ENCODE measurements at places on chromosomes 13 and 19.

- no peak for DNase-seq
Measured at GRCh38 chr13:57418067-57418677, 213.4 kb upstream of the PCDH17 start.

- DNase-seq: no peak
Measured at GRCh38 chr13:101417043-101417406, 717 bp upstream of the NALCN start.

DNA sequence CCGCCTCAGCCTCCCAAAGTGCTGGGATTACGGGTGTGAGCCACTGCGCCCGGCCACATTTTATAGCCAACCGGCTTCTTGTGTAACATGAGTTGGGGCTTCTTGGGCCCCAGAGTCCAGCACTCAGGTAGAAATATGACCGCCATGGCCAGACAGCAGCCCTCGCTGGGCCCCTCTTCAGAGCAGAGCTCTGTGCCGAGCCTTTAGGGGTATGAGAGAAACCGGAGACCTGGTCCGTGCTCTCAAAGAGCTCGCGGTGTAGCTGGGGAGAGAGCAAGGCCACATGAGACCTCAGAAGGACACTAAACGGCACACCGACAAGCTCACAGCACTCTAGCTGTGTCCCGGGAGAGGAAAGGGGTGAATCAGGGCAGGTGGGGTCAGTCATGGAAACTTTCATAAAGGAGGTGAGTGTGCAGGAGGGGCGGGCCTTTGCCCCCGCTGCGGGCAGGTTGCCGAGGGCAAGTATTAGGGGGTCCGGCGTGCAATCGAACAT is 15.8 kb downstream of the ACTN4 start:
- DNase-seq: no peak

DNA sequence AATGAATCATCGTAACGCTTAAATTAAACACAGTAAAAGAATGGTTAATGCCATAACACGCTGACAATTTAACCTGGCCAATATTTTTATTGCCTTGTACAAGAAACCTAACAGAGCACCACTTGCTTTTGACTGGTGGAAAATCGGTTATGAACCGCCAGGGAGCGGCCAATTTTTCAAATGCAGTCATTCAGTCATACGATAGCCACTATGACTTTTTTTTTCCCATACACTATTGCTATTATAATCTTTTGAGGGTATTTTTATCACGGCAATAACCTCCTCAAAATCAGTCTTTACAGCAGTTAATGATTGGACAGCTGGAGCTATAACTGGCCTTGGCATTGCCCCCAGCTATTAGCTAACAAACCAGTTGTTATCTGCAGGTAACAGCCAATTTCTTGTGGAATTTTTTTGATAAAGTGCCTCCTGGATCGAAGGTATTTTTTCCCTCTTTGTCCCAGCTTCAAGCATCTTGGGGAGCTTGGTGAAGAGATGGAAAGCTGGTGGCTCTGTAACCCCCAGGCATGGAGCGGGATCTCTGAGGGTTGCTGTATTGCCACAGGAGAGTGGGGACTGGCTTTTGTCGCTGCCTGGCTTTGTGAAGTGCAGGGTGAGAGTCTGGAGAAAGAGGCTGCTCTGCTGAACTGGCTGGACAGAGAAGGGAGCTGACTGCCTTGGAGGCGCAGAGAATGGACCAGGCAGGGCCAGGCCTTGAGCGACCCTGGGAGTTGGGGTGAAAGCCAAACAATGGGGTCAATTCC is 198.4 kb upstream of the ZNF536 start:
- no peak for DNase-seq

DNA sequence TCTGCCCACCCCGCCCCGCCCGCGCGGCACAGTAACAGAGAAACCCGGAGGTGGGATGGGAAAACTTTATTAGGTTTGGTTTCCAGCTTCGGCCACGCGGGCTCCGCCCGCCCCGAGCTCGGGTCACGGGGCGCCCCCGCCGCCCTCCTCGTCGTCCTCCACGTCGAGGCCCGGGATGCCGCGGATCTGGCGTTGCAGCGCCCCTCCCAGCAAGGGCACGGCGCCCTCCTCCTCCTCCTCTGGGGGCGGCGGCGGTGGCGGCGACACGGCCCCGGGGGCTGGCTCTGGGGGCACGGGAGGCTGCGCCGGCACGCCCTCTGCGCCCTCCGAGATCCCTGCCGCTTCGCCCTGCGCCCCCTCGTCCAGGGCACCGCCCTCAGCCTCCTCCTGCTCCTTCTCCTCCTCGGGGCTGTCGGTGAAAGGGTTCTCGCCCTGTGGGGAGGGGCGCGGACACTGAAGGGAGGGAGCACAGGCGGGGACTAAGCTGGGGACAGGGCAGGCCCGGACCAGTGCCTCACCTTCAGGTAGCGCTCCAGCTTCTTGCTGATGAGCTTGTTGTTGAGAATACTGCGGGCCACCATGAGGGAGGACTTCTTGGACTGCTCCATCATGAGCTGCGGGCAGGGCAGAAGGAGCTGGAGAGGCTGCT is 536 bp upstream of the AKAP8 start:
- peak; percentile 71 for DNase-seq

GRCh38 chr13:43596924-43597598 is 189.7 kb downstream of the ENOX1 start:
- no peak for DNase-seq

- no peak for DNase-seq
Measured at GRCh38 chr19:18424122-18424889, 5.1 kb downstream of the SSBP4 start.

DNA sequence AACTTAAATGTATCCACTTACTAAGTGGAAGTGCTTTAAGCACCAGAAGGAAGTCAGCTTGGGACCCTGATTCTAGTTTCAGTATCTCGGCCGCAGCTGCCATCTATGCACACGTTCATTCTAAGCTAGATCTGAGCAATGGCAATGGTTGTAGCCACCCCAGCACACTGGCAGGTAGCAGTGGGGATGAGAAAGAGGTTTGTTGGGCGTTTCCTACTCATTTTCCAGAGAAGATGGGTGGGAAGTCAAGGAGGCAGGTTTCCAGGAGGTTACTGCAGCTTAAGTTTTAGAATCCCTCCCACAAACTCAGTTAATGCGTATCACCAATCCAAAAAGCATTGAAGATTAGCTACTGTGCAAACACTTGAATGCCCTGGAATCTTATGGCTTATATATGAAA is 114.2 kb upstream of the TSC22D1 start:
- no peak for DNase-seq

DNA sequence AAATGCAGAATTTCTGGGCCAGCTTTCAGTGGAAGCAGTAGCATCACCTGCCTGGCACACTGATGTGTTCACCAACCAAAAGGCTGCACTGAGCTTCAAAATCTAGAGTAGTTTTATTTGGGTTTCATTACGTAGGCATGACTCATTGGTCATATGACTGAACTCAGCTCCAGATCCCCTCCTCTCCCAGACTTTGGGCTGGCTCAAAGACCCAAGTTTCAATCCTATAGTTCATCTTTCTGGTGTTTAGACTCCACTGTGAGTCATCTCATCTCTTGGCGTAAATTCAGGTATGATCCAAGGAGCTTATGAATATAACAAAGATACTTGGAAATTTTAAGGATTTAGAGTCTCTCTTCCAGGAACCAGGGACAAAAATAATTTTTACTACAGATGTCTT is 17.7 kb downstream of the ZMYM5 start:
- no peak for DNase-seq

Data from NCI-H510A treated with DMSO at 0.1 percent for 48 hours (cell line).